ENCODE measurements at places on chromosomes 2 and 18. TPM values are rescaled to one million over a fixed set of nuclear protein-coding genes. Genes with fewer than 3 reads are reported as not detected.

DNA sequence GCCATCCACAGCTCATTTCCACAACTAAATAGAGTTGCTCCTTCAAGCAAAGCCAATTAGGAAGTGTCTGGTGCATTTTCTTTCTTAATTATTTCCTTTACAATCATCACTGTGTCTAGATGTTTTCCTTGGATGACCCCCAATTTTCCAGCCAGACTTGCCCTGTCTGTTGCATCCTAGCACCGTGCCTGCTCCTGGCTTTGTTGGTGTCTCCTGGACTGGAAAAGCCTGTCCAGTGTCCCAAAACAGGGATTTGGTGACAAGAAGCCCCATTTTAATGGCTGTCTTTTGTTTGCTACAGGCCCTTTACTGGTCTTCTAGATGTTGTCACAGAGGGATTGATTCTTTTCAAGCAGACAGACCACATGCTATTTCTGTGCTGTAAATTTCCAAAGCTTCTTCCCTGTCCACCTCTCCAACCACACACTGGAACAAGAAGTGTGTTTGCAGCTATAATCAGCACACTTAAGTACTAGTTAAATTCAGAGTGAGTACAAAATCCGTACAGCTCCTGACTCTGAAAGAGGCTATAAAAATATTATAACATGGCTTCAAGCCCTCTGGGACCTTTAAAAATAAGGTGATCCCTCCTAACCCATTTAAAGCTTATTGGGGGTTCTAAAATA, 38.4 kb downstream of the RNF144A start:
- DNase-seq: no peak

Gene CHRNG
- not detected for total RNA-seq

Gene GRB14
- not detected for total RNA-seq

DNA sequence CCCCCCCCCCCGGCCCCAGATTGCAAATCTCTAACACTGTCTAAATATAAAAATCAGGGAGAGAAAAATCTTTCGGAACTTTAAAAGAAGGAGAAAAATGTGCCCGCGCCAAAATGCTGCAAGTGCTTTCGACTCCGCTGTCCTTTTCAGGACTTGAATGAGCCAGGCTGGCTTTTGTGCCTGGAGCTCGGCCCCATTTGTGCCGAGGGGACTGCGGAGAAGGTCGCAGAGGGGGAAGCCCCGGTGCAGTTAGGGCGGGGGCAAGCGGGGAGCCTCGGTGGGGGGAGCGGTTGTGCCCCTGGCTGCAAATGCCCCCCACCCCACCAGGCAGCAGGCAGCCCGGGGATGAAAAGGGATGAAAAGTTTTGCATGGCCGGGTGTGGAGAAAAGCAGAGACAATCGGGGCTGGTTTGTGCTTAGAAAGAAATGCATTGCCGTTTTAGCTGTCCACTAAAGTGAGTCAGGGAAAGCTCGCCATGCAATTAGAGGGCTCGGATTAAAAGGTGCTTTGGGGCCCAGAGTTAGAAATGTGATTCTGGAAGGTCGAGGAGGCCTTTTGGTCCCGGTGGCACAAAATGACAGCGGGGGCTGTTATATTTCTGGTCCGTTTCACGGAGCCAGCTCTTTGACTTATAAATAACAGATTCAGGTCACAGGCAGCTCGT, 1.6 kb downstream of the INHBB start:
- DNase-seq: no peak

Measured in activated CD8-positive, alpha-beta memory T cell treated with anti-CD3 and anti-CD28 coated beads, Interleukin-2, amount 10 ng/mL, durations not matched to agents 7 days and 5 days (primary cell).